ENCODE measurements at places on chromosomes 16 and 17. TPM values are rescaled to one million over a fixed set of nuclear protein-coding genes. Genes with fewer than 3 reads are reported as not detected.
A peak's percentile ranks its signal among the peaks of the same experiment; 100 is the strongest.

DNA sequence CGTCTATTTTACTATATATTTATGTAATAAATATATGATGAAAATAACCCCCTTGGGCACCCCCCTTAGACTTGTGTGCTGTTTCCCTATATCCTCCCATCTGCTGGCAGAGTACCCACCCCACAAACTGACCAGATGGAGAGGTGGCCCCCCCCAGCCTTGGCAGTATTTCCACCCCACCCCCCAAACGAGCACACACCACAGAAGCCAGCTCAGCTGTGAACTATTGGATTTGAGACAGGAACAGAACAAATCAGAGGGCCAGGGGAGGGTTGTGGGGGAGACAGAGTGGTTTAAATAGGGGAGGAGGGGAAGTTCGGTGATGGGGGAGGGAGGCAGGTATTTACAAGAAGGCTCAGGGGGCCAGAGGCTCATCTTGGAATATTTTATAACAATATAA is 7.8 kb downstream of the NR1D1 start:
- no peak for DNase-seq

- no peak for DNase-seq
Observed at GRCh38 chr17:58291246-58291645, 10.5 kb upstream of the MPO start.

Gene SLC6A4
- not detected for total RNA-seq

Gene NOMO2
- total RNA-seq = 135 TPM

Gene PLA2G10
- not detected for total RNA-seq

Gene CALB2
- total RNA-seq = not detected

DNA sequence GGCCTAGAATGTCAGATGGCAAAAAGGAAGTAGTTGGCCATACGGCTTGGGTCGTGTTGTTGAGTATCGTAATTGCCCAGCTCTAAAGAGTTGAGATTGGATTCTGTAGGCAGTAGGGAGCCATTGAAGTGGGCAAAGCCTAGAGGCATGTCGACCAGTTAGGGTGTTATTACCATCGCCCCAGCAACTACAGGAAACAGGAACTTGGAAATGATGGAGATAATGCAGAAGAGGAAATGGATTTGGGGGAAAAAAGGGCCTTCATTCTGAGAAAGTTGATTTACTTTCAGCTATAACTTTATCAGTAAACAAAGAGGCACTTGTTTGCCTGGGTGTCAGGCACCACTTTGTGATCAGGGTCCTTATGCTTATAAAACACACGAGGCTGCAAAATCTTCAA is 52.6 kb downstream of the COX10 start:
- DNase-seq = no peak

Gene APOH
- 1.3 TPM for total RNA-seq

Gene CACNG5
- not detected for total RNA-seq

DNA sequence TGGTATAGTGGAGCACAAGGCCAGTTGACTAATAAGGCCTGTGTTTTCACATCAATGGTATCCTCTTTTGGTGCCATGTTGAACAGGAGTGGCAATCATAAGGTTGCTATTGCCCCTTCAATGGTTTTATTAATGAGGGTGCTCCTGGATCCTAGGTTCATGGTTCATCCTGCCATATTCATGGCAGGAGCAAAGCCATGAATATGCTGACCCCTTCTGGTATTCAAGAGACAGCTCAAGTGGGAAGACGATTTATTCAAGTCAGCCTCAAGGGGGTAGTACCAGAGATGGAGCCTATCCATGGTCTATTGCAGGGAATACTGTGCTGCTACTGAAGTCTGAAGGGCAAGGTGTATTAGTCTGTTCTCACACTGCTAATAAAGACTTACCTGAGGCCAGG is 2.6 kb downstream of the ABCA9 start:
- no peak for DNase-seq

DNA sequence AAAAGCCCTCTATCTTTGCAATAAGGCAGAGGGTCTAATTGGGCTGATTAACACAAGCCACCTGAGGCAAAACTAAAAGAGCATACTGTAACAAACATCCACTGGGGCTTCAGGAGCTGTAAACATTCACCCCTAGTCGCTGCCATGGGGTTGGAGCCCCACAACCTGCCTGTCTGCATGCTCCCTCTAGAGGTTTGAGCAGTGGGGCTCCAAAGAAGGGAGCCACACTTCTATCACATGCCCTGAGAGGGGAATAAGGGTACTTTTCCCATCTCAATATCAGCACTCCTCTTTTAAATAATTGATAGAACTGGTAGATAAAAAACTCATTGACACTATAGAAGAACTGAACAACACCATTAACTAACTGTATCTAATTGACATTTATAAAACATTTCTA is 130.1 kb upstream of the COX10 start:
- no peak for DNase-seq

GRCh38 chr16:57245472-57246113 is 534 bp downstream of the ARL2BP start:
- DNase-seq = no peak

DNA sequence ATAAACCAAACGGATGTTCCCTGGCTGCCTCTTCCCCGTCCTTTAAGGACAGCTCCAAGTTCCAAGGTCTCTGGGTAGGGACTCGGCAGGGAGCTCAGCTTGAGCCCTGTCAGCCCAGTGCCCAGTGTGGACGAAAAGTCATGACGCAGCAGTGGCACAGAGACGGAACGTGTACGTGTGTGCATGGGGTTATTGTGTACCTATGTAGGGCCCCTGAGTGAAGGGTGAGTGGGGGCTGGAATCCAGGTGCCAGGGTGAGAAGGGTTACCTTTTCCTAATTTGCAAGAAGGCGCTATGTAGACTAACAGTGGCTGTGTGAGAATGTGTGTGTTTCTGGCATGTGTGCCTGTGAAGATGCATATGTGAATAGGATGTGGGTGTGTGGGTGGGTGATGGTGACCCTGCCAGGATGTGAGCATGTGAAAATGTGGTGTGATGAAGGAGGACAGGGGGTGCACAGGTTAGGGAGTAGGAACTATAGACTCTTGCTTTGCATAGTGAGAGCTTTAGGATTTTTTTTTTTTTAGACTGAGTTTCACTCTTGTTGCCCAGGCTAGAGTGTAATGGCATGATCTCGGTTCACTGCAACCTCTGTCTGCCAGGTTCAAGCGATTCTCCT is 6.0 kb downstream of the SCN4A start:
- no peak for DNase-seq

Gene KRT14
- not detected for total RNA-seq

Gene SLC6A2
- total RNA-seq = not detected

Gene AOC3
- 2.2 TPM for total RNA-seq

DNA sequence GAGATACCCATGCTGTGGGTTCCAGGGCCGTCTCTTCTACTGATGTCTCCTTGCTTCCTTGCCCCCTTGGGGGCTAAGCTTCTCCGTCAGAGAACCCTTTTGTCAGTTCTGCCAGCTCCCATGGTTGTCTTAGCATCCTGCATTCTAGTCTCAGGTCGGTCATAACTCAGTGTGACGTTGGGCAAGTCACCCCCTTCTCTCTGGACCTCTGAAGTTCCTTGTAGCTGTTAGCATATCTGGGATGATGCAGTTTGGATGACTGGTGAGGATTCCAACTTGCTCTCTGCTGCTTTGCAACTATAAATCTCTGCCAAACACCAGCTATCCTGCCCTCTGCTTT is 8.9 kb upstream of the MYL4 start:
- no peak for DNase-seq

Gene LAT
- total RNA-seq = 259 TPM

Gene TBCD
- 63.5 TPM for total RNA-seq

DNA sequence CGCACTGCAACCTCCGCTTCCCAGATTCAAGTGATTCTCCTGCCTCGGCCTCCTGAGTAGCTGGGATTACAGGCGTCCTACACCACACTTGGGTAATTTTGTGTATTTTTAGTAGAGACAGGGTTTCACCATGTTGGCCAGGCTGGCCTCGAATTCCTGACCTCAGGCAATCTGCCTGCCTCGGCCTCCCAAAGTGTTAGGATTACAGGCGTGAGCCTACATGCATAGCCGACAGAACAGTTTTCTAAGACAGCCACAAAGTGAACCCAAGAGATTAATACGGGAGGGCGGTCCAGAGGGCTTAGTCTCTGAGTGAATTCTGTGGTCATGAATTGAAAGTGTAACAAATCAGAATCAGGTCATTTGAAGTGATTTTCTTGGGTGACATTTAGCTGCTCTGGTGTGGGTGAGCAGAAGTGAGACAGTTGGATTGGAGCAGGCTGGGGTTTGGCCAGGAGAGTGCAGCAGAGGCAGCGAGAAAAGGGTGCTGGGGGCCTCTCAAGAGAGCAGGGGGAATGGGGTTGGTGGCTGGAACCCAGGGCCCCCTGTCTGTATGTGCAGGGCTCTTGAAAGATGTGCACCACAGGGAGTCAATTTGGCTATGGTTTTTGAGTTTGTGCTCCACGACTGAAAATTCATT is 231.4 kb upstream of the WSCD1 start:
- no peak for DNase-seq

DNA sequence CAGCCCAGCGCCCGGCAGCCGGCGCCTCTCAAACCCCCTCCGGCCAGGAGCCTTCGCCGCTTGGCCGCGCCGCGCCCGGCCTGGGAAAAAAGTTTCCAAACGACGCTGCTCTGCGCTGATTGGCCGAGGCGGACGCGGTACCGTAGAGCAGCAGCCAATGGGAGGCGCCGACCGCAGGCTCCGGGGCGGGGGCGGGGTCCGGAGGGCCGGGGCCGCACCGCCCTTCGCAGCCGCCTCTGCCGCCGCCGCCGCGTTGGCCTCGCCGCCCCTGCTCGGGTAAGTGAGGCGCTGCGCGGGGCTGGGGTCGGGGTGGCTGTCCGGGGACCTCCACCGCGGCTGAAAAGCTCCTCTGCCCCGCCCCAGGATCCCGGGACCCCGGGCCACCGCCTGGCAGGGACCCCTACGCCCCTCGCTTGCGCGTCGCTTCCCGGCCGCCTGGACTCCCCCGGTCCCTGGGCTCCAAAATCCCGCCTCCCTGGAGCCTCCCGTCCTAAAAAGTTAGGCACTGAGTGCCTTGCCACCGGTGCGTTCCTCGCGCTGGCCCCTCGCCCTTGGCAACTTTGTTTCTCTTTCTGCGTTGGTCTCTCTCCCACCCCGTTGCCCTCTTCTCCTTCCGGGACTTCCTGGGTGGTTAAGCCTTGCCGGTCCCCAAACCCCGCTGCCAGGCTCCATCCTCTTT is at the start of gene NDE1:
Gene NDE1, plus strand, starts transcription at position 227 of the 679 bp plus-strand sequence. CDS start 14,534 bp downstream, outside the sequence.
- DNase-seq = peak; percentile 78

Gene TBC1D3K
- not detected for total RNA-seq

DNA sequence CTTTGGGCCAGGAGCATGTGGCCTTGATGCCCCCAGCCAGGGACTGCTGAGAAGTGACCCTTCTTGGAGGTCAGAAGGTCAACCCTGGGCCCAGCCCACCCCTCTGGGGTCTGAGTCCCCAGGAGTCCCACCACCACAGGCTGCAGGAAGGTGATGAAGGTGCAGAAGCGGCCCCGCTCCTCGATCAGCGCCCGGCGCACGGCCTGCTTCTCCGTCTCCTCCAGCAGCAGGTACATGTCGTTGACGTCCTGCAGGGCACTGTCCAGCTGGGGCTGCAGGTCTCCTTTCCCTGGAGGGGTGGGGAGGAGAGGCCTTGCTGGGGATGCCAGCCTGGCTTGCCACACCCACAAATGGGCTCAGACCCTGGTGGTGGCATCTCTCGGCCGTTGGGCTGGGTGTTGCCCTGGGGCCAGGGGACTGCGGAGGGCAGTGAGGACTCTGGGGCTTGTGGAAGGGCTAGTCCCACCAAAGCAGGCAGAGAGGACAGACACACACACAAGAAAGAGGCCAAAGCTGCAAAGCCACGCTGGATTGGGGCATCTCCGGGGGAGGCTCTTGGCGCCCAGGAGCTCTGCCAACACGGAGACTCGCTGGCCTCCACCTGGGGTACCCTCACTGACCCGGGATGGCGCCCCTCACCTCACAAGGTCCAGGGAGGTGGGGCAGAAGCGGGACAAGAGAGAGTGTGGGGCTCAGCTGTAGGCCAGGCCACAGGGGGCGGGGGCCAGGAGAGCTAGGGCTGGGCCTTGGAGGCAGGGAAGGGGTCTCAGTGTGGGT is 7.5 kb downstream of the MTSS2 start:
- no peak for DNase-seq

- DNase-seq = no peak
Observed at GRCh38 chr17:74480290-74480689, 13.9 kb downstream of the CD300A start.

DNA sequence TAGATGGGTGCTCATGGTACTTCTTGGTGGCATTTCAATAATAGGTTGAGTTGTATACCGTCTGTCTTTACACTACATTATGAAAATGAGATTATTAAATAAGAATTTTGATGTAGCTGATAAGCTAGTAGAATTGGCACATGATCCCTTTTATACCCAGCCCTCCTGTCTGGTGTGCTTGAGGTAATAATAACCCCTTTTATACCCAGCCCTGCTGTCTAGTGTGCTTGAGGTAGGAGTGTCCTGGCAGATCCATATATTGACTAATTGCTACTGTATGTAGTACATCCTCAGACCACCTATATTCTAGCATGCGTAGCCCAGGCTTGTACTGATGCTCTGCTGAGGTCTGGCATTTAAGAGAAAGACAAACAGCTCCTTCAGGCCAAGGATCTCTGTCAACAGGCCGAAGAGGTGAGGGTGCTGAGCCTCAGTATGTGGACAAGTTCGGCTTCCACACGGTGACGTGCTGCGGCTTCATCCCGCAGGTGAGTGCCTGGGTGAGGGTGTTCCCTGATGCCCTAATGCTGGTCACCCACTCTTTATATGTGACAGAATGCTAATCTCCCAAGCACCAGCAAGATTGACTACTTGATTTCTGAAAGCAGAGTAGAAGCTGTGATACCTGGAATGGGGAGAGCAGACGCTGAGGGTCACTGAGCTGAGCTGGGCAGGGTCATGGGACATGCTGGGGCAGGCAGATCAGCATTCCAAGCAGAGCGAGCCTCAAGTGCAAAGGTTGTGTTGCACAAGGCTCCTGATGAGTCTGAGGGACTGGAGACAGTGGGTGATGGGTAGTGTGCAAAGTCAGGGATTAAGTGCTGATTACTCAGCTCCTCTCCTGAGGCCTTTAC is 5.7 kb downstream of the FN3K start:
- DNase-seq = no peak

DNA sequence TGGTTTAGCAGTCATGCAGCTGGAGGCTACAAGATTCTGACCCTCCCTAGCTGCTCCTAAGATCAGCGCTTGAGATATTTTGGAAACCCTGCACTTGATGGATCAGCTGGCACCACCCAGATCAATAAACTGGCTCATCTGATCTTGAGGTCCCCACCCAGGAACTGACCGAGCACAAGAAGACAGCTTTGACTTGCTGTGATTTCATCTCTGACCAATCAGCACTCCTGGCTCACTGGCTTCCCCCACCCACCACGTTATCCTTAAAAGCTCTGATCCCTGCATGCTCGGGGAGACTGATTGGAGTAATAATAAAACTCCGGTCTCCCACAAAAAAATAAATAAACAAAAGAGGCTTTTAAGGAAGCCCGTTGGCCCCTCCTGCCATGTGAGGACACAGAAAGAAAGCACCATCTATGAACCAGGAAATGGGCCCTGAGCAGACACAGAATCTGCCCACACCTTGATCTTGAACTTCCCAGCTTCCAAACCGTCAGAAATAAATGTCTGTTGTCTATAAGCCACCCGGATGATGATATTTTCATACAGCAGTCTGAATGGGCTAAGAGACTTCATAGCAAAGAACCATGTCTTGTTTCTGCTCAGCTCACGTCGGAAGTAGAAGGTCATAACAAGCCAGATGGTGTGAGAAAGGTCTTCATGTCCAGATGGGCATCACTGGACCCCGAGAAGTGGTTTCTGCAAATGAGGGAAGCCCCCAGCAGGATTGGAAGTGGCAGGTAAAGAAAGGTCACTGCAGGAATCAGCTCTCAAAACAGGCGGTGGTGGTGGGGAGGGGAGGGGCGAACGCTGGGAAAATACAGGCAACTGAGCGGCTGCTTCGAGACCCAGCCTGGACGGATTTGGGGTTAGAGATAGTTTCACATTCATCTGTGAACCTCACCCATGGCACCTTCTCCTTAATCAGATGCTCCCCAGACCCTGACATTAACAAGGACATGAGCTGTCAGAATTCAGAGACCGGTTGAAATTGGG is 19.8 kb upstream of the RPH3AL start:
- no peak for DNase-seq

All from activated T-cell treated with anti-CD3 and anti-CD28 coated beads, Interleukin-2, amount 50 U/mL, for 4 hours (primary cell).